ENCODE measurements at places on chromosomes 1 and 21.

DNA sequence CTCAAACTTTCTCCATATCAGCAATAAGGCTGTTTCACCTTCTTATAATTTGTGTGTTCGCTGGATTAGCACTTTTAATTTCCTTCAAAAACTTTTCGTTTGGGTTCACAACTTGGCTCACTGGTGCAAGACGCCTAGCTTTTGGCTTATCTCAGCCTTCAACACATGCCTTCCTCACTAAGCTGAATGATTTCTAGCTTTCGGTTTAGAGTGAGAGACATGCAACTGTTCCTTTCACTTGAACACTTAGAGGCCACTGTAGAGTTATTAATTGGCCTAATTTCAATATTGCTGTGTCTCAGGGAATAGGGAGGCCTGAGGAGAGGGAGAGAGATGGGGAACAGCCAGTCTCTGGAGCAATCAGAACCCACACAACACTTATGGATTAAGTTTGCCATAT, 41.2 kb upstream of the IFNLR1 start:
- no peak for DNase-seq

GRCh38 chr1:162213281-162213912, 143.9 kb downstream of the NOS1AP start:
- DNase-seq, result no peak

DNA sequence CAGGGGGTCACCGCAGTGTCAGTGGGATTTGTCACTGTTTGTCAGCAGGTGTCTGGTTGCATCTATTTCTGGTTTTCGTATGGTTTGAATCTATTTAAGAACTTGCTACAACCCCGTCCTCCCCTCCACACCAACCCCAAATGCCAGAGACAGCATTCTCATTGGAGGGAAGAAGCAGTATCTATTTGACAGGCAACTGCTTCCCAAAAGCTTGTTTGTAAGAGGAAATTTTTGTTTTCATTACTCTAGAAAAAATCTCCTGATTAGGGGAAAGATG, 54.4 kb downstream of the NR5A2 start:
- no peak for DNase-seq

DNA sequence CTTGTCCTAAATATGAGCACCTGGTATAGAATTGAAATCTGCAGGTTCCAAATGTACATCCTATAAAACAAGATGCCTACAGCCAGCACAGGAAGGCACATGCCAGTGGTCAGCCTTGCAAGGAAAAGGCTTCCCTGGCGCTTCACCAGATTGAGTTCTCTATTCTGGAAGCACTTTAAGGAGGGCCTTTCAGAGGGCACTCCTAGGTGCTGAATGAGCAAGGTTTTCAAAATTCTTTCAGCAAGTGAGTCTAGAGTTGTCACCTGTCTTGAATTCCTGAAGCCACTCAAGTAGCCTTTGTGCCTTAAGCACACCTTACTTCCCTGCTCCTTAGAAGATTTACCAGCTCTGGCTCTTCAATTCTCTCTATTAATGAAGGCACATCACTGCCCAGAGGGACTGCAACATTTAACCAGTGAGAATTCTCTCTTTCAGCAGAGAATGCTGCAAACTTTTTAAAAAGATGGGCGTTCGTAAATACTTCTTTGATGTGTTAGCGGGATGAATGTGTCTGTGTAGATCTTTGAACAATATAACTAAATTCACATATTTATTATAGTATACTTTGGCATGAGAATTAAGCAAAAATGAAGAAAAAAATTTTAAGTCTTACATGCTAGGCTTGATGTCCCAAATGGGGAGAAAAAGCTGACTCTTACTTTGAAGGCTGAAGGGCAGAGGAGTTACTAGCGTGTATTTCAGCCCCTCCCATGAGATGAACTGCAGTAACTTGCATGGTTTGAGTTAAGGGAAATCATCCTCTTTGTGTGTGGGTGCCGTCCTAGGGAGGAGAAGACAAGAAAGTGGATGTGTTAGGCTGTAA, 162.0 kb downstream of the NTPCR start:
- DNase-seq, result no peak

DNA sequence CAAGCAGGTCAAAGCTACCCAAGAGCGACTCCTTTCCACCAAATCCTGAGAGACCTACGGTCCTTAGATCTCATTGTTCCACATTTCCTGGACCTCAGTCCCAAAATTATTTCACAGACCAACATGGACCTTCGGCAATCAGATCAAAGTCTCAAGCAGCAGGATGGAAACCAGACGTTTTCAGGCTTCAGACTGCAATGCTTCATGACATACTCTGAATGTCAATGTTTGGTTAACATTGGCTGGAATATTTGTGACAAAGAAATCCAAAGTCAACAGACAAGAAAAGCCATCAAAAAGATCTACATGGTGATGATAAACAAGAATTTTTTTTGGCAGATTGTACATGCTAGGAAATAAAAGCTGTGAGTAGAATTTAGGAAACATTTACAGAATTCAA, 1057.3 kb downstream of the ADGRL2 start:
- no peak for DNase-seq

- DNase-seq, result no peak
Observed at GRCh38 chr1:71717186-71717585, 565.2 kb downstream of the NEGR1 start.

DNA sequence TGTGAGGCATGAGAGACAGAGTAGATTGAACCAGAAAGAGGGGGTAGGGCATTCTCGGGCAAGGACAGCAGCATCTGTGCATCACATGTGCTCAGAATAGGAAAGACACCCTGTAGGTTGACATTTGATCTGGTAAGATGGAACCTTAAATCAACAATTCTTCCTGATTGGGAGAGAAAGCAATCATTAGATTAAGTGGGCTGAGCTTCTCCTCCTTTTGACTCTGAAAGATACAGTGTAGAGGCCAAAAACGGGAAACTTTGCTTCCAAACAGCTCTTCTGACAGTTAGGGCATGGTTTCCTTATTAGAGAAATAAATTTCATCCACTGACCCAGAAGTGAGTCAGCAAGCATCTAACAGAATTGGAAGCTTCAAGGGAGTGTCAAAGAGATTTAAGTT, 9.7 kb downstream of the KIF14 start:
- DNase-seq, result no peak

DNA sequence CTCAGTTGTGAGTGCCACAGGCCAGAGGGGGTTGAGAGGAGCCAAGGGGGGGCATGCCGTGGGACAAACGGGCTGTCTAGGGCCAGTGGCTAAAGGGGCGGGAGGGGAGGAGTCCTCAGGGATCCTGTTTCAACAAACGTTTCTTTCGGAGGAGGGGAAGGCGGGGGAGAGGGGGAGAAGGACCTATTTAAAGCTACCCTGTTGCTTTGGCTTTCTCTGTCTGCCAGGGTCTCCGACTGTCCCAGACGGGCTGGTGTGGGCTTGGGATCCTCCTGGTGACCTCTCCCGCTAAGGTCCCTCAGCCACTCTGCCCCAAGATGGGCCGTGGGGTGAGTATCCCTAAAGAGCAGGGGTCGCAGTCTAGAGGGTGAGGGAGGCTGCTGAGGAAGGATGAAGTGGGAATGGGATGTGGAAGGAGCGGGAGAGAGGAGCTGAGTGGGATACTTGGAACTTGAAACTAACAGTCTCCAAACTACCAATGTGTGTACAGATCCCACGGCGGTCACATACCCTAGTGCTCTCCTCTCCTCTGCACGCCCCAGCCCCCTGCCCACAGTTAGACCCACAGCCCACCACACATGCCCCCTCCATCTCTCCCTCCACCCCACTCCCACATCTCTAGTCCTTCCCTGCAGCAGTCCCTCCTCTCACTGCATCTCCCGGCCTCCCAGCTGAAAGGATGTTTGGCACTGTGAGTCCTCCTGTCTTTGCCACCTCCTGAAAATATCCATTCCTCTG, at the start of gene ATP1A2:
TSS of gene ATP1A2 (plus strand) at position 215 of the 738 bp plus-strand sequence. CDS start at position 318, 103 bp downstream.
- no peak for DNase-seq

- DNase-seq, result peak; percentile 34
Observed at GRCh38 chr1:225652729-225653462, at the start of gene ENAH. Gene ENAH (minus strand): TSS chr1:225653123. CDS start chr1:225652690, 433 bp downstream.

- DNase-seq, result no peak
Observed at GRCh38 chr1:36177589-36178431, 21.9 kb downstream of the MAP7D1 start.

DNA sequence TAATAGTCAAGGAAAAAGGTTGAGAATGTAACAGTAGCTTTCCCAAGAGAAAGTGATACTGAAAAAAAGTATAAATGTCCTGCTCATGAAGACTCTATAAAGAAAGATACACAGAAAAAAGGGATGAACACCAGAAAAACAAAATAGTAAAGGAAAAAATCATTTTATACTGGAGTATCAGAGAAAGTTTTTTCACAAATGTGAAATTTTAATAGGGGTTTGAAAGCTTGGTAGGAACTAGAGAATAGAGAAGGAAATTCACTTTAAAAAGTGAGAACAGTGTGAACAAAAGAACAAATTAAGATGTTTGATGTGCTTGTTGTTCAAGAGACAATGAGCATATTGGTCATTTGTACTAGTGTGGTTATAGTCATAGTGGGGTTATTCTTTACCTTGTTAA, 25.6 kb downstream of the UCHL5 start:
- DNase-seq, result no peak

GRCh38 chr1:227946624-227947385, 927 bp downstream of the WNT9A start:
- peak; percentile 22 for DNase-seq

DNA sequence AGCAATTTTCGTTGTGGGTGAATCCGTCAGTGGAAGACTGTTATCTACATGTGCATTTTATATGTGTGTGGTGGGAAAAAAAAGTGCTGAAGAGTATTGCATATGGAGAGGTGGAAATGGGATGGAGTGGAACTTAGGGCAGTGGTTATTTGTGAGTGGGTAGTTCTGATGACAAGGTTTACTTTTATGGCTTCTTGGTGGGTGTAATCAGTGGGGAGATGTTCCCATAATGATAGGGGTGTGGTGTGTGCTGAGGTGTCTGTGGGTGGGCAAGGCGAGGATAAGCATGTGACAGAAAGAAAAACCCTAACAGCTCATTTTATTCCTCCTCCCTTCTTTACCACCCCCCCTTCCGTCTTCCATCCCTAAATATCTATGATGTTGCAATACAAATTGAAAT, 288.1 kb downstream of the NUF2 start:
- no peak for DNase-seq

GRCh38 chr1:184941735-184942134, 32.6 kb downstream of the NIBAN1 start:
- no peak for DNase-seq

GRCh38 chr1:94020764-94021579, 100.0 kb downstream of the ABCA4 start:
- DNase-seq, result no peak

DNA sequence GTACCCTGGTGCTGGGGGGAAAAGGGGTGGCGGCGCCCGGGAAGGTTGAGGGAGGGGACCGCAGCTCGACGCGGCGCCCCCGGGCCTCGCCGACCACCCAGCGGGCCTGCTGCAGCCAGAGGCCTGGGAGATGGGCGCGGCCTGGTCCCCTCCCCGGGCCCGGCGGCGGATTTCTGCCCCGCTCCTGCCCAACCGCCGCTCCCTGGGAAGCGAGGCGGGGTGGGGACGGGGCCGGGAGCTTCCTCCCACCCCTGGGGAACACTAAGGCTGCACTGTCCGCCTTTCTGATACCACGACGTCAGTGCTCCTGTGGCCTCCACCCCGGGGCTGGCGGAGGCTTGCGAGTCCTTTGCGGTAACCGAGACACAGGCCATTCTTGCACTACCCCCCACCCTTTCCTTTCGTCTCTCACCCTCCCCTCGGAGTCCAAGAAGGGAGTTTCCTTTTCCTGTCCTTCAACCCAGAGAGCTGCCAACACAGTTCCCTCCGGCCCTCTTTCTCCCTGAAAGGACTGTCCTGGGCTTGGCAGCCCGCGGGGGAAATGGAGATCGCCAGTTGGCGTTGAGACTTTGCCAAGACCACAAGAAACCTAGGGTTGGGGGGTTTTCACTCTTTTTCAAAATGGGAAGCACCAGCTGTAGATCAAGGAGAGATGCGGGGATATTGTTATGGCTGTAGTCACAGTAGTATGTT, 742 bp downstream of the SH3GLB1 start:
- no peak for DNase-seq

GRCh38 chr1:25194572-25195020, 37.7 kb downstream of the SYF2 start:
- DNase-seq, result no peak

DNA sequence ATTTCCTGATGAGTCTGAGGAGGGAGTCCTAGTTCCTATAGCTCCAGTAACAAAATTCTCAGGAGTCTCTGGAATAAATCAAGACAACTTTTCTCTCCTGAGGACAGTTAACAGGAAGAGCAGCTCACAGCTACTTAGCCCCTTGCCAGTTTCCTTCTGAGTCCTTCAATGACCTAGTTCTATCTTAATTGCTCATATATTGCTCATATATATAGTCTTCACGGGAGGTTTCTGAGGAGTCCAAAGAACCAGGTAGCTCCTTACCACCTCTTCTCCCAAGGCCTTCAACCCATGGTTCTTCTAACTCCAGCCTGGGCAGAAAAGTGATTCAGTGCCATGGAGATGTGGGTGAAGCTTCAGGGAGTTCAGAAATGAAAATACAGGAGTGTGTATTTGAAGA, 4.6 kb downstream of the AMIGO1 start:
- no peak for DNase-seq
